ENCODE measurements at places on chromosomes 13 and 19. TPM values are rescaled to one million over a fixed set of nuclear protein-coding genes. Genes with fewer than 3 reads are reported as not detected.

PRRG2 gene
- 5.8 TPM for total RNA-seq

CRLF1 gene
- not detected for total RNA-seq

C2CD4C gene
- total RNA-seq, result 0.06 TPM

NLRP9 gene
- total RNA-seq, result not detected

DYRK1B gene
- 1.5 TPM for total RNA-seq

SSC5D gene
- total RNA-seq, result 1.4 TPM

DACH1 gene
- total RNA-seq, result not detected

OLFM2 gene
- total RNA-seq, result 8.2 TPM

ZIC5 gene
- total RNA-seq, result 2.5 TPM

INAFM1 gene
- 6.0 TPM for total RNA-seq

LILRA6 gene
- not detected for total RNA-seq

GPC5 gene
- total RNA-seq, result not detected

TBXA2R gene
- 0.39 TPM for total RNA-seq

BRSK1 gene
- 9.0 TPM for total RNA-seq

SYDE1 gene
- total RNA-seq, result 33.0 TPM

CGB1 gene
- total RNA-seq, result not detected

EDNRB gene
- 1.5 TPM for total RNA-seq

CPB2 gene
- not detected for total RNA-seq

U2AF2 gene
- total RNA-seq, result 218 TPM

FAM216B gene
- total RNA-seq, result not detected

ZNF575 gene
- not detected for total RNA-seq

PRPF31 gene
- 78.8 TPM for total RNA-seq

NTF4 gene
- not detected for total RNA-seq

ZSCAN4 gene
- not detected for total RNA-seq

CYP4F11 gene
- 0.29 TPM for total RNA-seq

CATSPERD gene
- not detected for total RNA-seq

GPR108 gene
- 26.3 TPM for total RNA-seq

PLEKHJ1 gene
- total RNA-seq, result 70.9 TPM

ENOX1 gene
- total RNA-seq, result 1.5 TPM

CAPN12 gene
- not detected for total RNA-seq

SMAD9 gene
- 0.30 TPM for total RNA-seq

NUDT19 gene
- total RNA-seq, result 10.5 TPM

ZNF91 gene
- total RNA-seq, result 10.4 TPM

FAM124A gene
- total RNA-seq, result 0.46 TPM

PARP4 gene
- total RNA-seq, result 29.4 TPM

PHLDB3 gene
- 7.8 TPM for total RNA-seq

FCAR gene
- total RNA-seq, result not detected

ZFP36 gene
- total RNA-seq, result 2.1 TPM

IGFL2 gene
- total RNA-seq, result not detected

PGLYRP1 gene
- not detected for total RNA-seq

MIR17HG gene
- 4.5 TPM for total RNA-seq

DOCK9 gene
- 28.0 TPM for total RNA-seq

KLK7 gene
- total RNA-seq, result not detected

CYP4F22 gene
- 0.46 TPM for total RNA-seq

CYP4F8 gene
- total RNA-seq, result not detected

CGB5 gene
- total RNA-seq, result 35.7 TPM

IRS2 gene
- 0.40 TPM for total RNA-seq

ZNF564 gene
- total RNA-seq, result 3.1 TPM

CGB3 gene
- 5.3 TPM for total RNA-seq

GIPC3 gene
- not detected for total RNA-seq

CERS1 gene
- 0.45 TPM for total RNA-seq

IL12RB1 gene
- total RNA-seq, result 3.4 TPM

PTGER1 gene
- total RNA-seq, result not detected

ZNF382 gene
- 3.0 TPM for total RNA-seq

SLC8A2 gene
- total RNA-seq, result not detected
